ENCODE measurements at places on chromosomes 11 and 22.

GRCh38 chr22:35785181-35785923, 67.7 kb downstream of the APOL5 start:
- DNase-seq = no peak

DNA sequence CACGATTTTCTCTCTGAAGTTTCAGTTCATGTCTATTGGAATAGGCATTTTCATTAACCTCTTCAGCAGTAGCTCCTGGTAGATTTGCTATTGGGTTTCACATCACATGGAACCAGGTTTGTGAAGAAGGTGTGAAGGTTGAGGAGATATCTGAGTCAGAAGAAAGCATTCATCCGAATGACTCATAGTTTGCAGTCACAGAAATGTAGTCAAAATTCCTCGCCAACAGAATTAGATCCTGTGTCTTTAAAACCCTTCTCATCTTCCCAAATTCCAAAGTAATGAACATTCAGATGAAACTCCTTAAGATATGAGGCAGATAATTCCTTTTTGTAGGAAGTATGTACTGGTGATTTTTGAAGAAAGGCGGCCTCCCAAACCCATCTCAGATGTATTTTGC, 125.0 kb upstream of the LARGE1 start:
- no peak for DNase-seq

DNA sequence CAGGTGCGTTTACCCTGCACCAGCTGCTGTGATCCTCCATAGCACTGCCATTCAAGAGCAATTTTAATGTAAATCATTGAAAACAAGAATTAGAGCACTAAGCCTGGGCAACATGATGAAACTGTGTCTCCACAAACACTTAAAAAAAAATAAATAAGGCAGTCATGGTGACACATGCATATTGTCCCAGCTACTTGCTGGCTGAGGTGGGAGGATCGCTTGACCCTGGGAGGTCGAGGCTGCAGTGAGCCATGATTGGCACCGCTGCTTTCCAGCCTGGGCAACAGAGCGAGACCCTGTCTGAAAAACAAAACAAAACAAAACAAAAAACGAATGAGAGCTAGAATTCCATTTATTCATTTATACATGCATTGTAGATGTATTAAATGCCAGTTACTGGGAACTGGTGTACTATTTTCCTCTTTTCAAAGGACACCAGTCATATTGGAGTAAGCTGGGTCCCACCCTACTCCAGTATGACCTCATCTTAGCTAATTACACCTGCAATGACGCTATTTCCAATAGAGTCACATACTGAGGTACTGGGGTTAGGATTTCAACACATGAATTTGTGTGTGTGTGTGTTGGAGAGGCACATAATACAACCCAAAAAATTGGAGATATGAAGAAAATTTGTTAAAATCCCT, 101.9 kb downstream of the MICAL2 start:
- no peak for DNase-seq

DNA sequence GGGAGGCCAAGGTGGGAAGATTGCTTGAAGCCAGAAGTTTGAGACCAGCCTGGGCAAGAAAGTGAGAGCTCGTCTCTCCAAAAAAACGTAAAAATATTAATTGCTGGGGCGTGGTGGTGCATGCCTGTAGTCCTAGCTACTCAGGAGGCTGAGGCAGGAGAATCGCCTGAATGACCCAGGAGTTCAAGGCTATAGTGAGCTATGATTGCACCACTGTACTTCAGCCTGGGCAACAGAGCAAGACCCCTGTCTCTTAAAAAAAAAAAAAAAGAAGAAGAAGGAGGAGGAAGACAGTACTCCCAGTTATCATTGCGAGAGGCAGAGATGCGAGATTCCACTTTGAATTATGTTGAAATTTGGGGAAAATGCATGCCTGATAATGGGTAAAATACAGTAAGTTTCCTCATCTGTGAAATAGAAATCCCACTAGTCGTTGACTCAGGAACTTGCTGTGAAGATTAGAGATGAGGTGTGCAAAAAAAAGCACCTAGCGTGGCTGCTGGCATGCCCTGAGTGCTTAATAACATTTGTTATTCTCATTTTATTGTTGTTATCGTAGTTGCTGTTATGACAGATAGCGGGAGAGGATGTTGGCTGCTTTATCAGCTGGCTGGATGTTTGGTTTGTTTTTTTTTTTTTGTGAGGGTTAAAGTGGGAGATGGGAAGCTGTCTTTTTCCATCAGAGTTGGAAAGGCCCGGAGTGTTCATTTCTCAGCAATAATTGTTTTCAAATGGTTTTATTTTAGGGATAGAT, 33.4 kb downstream of the BCR start:
- DNase-seq = no peak

GRCh38 chr22:30718938-30719337, 24.3 kb downstream of the OSBP2 start:
- no peak for DNase-seq

DNA sequence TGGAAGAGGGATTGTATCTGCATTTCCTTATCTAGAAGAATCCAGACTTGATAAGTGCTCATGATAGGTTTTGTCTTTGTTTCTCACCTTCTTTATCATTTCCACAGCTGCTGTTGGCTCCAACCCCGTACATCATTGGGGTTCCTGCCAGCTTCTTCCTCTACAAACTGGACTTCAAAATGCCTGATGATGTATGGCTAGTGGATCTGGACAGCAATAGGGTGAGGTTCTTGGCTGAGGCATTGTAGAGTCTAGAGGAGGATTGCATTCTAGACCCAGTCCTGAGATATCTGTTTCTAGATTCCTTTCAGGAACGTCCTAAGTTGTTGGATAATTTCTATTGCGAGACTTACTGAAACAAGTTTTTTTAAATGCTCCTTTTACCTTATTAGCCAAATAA, 8.1 kb downstream of the MADD start:
- no peak for DNase-seq

DNA sequence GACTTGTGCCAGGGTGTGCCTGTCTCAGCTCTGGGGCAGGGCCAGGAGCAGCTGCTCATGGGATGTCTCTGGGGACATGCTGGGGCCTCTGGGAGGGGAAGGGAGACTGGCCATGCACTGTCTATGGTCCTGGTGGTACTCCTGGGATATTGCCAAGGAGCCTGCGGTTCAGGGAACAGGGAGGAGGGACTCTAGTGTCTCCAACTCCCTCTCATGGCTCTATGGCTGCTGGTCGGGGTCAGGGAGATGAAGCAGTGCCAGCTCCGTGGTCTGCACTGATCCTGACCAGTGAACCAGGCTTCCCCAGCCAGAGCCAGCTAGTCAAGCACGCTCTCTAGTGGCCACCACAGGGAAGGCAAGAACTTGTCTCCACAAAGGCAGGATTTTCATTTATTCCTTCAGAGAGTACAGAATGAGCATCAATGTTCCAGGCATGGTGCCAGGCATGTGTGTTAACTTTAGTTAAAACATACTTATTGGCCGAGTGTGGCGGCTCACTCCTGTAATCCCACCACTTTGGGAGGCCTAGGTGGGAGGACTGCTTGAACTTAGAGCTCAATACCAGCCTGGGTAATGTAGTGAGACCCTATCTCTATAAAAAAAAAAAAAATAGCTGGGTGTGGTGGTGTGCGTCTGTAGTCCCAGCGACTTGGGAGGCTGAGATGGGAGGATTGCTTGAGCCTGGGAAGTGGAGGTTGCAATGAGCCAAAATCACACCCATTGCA, 2.5 kb upstream of the BEST1 start:
- peak; percentile 64 for DNase-seq

- no peak for DNase-seq
Observed at GRCh38 chr11:130166457-130166784, 6.8 kb downstream of the ST14 start.

DNA sequence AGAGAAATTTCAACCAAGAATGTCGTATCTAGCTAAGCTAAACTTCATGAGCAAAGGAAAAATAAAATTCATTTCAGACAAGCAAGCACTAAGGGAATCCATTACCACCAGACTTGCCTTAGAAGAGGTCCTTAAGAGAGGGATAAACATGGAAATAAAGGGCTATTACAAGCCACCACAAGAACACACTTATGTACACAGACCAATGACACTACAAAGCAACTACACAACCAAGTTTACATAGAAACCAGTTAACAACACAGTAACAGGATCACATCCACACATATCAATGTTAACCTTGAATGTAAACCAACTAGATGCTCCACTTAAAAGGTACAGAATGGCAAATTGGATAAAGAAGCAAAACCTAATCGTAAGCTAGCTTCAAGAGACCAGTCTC, 38.0 kb downstream of the TMEM123 start:
- no peak for DNase-seq

- DNase-seq = no peak
Observed at GRCh38 chr11:67023957-67024353, 1.0 kb downstream of the SYT12 start.

DNA sequence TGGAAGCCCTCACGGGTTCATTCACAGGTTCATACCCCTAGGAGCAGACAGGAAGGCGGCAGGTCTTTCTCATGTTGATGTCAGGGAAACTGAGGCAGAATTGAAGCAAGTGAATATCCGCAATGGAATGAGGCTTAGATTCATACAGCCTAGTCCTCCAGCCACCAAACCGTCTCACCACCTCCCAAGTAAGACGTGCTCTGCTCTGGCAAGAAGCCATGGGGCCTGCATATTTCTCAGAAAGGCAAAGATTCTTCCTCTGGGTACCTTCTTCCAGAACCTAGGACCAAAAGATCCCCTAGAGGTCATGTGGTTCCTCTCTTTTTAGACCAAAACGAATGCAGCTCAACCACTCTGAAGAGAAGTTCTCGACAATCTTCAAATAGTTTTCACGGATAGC, 1.7 kb downstream of the AP1B1 start:
- DNase-seq = no peak

- peak; percentile 29 for DNase-seq
Observed at GRCh38 chr22:39152511-39153219, at the start of gene CBX7. Gene CBX7 (minus strand): TSS chr22:39152680. CDS start chr22:39152444, 236 bp downstream.

GRCh38 chr11:106277484-106277883, 200.0 kb downstream of the AASDHPPT start:
- DNase-seq = no peak
